ENCODE measurements at places on chromosomes 16 and 17.
A peak's percentile ranks its signal among the peaks of the same experiment; 100 is the strongest.

GRCh38 chr16:89764711-89765201 is 43.4 kb downstream of the ZNF276 start:
- no peak for DNase-seq

DNA sequence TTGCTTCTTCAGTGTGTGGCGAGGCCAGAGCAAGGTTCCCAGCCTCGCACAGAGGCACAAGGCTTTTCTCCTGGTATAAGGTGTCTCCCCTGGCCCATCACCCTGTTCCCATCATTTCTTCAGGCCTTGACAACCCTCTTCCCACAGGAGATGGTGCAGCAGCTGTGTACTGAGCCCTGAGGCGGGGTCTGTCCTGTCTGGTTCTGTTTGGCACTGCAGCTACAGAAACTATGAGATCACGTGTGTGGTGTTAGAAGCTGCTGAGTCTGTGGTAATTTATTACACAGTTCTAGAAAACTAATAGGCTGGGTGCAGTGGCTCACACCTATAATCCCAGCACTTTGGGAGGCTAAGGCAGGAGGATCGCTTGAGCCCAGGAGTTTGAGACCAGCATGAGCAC is 7.2 kb downstream of the PLA2G15 start:
- DNase-seq = no peak

GRCh38 chr16:3486506-3487215 is 8.6 kb downstream of the C16orf90 start:
- no peak for DNase-seq

GRCh38 chr17:57954397-57955182 is 622 bp downstream of the CUEDC1 start:
- no peak for DNase-seq

- DNase-seq = no peak
Measured at GRCh38 chr17:67639555-67639954, 78.2 kb upstream of the NOL11 start.

DNA sequence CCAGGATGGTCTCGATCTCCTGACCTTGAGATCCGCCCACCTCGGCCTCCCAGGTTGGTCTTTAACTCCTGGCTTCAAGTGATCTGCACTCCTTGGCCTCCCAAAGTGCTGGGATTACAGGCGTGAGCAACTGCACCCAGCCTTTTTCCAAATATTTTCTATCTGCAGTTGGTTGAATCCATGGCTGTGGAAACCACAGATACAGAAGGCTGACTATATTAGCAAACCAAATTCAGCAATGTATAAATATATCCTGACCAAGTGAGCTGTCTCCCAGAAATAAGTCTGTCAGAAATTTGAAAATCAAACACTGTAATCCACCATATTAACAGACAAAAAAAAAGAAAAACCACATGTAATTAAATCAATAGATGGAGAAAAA is 9.6 kb downstream of the CFDP1 start:
- no peak for DNase-seq

GRCh38 chr17:13592427-13592826 is 9.3 kb downstream of the HS3ST3A1 start:
- DNase-seq = no peak

- DNase-seq = no peak
Measured at GRCh38 chr17:37820995-37821713, 76.3 kb upstream of the HNF1B start.

DNA sequence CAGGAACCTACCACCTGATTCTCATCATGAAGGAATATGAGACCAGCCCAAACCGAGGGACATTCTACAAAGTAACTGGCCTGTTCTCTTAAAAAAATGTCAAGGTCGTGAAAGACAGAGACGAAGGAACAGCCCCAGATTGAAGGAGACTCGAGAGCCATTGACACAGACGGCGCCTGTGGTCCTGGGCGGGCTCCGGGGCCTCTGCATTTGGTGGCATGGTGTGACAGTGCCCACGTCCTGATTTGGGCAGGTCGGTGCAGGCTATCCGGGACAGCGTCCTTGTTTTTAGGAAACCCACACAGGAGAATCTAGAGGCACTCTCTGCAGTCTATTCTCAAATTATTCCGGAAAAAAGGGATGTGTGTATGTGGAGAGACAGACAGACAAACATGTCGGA is 64.1 kb downstream of the ADCY9 start:
- no peak for DNase-seq

- no peak for DNase-seq
Measured at GRCh38 chr16:67258161-67258835, 9.5 kb downstream of the SLC9A5 start.

GRCh38 chr17:33292981-33293867 is at the start of gene ASIC2:
ASIC2 (minus strand) TSS chr17:33293295.
- no peak for DNase-seq

DNA sequence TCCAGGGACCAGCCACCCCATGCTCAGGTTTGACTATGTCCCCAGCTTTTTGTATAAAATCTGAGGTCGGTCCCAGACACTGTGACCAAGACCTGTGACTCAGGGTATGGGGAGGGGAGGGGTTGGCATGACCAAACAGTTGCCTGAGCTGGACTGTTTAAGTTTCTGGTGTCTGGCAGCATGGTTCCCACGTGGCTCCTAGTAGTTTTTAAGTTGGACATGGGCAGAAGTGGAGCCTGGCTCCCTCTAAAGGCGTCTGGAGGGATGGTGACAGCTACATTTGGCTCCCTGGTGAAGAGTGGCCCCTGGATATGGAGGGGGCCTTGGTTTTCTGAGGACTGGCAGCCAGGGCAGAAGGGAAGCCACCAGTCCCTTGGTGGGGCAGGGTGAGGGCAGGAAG is 7.9 kb downstream of the SMCR8 start:
- DNase-seq = no peak

DNA sequence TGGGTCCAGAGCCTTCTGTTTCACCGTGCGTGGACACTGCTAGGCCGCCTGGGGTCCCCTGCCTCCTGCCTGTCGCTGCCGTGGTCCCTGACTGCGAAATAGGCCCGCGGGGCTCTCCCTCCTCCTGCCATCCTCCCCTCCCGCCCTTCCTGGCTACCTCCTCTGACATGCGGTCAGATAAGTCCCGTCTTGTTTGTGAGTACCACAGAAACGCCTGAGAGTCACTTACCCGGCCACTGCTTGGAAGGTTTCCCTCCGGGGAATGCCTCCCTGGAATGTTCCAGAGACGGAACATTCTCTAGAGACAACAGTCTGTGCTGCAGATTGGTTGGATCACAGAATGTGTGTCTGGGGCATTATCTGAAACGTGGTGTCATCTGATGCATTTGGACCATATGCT is 22.7 kb downstream of the CIBAR2 start:
- no peak for DNase-seq

- no peak for DNase-seq
Measured at GRCh38 chr17:14282726-14283125, 18.2 kb upstream of the HS3ST3B1 start.

DNA sequence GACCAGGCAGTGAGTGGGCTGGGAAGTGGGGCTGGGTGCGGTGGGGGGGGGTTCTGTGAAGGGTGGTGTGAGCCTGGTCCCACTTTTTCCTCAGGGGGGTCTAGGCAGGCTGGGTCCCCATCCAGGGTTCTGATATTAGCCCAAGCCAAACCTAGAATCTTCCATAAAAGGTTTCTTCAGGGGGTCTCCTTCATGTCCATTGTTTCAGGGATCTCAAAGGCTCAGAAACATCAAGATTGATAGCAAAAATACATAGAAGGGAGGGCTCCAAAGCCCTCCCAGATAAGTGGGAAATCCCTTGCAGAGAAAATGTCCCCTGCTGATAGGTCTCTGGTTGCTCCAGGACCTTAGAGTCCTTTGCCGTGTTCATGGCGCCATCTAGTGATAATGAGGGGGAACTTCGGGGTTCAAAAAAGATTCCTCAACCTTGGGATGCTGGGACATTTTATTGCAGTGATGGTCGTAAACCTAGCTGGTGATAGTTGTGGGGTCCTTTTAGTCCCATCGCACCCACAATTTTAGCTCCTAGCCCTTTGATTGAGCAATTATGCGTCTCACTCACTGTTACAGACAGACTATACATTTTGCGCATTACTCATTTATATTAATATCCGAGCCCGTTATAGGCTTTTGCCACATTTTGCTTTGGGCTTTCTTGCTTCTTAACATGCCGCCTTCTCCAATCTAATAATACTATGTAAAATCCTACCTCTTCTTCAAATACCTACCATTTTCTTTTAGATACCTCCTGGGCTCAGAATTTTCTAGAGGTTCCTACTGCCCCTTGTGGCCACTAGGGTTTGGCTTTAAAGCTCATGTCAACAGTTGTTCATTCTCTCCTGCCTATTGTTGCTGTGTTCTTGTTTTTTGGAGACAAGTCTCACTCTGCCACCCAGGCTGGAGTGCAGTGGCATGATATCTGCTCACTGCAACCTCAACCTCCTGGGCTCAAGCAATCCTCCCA is 35.1 kb downstream of the IGF2BP1 start:
- peak; percentile 11 for DNase-seq

DNA sequence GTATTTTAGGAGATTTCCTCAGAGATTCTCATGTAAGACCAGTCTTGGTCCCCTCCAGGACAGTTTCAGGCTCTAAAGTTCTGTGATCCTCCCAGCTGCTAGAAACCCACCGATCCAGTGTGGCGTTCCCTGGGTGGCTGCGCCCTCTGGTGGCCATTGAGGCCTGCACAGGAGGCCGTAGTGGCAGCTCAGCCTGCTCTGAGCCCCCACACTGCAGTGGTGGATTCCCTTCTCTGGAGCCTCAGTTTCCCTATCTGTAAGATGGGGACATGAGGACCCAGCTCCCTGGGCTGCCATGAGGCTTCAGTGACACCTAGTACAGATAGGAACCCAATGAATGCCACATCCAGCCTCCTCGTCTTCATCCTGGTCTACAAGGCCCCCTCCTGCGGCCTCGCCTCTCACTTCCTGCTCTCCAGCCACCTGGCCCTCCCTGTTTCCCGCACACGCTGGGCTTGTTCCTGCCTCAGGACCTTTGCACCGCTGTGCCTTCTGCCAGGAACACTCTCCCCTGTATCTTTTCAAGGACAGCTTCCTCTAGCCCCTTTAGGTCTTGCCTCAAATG is 16.5 kb downstream of the CCDC102A start:
- peak; percentile 59 for DNase-seq

- no peak for DNase-seq
Measured at GRCh38 chr16:58913456-58913855, 179.3 kb upstream of the GOT2 start.

DNA sequence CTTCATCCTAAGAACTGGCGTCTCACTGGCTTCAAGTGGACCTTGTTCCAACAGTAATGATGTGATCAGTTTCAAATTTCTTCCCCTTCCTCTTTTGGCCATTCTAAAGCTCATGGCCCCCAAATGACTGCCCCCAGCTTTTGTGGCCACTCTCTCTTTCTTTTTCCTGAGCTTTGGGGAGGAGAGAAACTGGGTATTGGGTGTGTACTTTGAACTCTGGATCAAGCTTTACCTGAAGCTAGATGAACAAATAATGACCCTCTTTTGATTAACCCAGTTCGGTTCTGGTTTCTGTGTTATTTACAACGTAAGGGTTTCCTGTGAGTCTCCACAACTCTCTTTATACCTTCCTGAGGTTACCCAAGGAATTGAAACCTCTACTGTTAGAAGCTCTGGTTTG is 132.7 kb downstream of the FTO start:
- no peak for DNase-seq

DNA sequence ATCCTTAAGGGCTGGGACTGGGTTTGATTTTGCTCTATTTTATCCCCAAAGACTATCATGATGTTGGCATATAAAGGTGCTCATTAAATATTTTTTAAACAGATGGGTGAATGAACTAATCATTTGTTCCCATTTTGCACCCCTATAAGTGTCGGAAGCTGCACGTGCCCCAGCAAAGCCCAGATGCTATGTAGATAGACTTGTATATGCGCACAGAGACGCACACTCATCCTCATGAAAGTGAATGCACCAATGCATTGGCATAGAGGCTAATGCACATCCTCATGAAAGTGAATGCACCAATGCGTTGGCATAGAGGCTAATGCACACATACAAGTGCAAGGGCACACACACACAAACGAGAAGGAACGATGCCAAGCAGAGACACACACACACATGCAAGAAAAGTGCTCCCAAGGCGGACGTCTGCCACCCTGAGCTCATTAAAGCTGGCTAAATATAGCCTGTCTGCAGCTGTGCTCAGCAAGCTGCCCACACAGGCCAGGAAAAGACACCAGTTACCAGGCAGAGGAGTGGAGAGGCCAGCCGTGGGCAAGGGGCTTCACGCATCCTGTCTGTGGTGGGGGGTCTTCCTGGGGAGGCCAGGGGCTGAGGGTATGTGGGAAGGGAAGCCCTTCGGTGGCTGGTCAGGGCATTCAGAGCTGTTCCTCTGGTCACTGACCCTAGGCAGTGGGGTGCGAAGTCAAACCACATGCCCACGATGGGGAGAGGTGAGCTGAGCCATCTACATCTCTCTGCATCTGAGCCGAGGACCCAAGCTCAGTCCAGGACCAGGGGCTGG is 52.6 kb downstream of the PIMREG start:
- no peak for DNase-seq

Measured in effector memory CD4-positive, alpha-beta T cell (primary cell).